Activated CD8-positive, alpha-beta T cell treated with anti-CD3 and anti-CD28 coated beads for 36 hours (primary cell): ENCODE measurements at places on chromosomes 1 and 21. TPM values are rescaled to one million over a fixed set of nuclear protein-coding genes. Genes with fewer than 3 reads are reported as not detected.

Gene KCNE2
- not detected for total RNA-seq

DNA sequence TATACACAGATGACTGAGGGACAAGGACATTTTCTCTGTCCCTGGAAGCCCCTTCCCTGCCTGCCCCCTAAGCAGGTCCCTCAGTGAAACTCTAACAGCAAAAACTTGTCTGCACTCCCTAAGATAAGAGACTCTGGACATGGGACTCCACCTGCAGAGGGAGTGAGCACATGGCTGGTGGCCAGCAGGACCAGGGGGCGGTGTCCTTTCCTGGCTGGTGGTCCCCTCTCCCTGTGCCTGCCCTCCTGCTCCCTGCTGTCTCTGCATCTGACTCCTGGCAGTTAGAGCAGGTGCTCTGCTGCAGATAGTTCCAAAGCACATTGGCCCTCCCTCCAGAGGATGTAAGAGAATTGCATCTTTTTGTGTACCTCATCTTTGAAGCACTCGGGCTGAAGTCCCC lies 215.5 kb downstream of the GRIK3 start:
- DNase-seq: no peak

DNA sequence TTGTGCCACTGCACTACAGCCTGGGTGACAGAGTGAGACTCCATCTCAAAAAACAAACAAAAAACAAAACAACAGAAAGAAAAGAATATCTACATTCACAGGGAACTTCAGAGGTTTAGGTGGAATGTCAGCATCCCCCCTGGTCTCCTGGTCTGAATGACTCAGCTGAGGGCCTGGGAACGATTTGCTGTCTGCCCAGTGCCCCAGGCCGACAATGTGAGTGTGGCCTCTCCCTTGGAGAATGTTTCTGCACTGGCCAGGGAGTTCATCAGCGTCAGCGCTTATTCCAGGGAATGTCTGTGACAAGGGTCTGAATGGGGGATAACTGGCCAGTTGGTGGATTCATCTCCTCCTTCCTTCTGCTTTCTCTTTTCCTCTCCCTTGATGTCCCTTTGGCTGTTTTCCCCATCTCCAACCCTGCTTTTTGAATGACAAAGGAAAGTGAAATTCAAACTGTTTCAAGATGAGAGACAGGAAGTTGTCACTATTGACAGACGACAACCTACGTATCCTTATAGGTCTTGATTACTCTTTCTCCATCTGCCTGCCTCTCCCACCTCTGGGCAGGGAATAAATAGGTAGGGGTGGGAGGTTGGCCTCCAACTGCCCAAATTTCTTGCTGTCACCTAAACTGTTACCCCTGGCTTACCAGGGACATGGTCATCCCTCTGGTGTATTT lies 213.1 kb downstream of the HHAT start:
- DNase-seq: no peak

- no peak for DNase-seq
Measured at GRCh38 chr1:22489278-22489677, 37.6 kb downstream of the ZBTB40 start.

Gene KIAA0319L
- 22.8 TPM for total RNA-seq

GRCh38 chr21:32921632-32922230 lies 104.0 kb upstream of the OLIG2 start:
- peak; percentile 67 for DNase-seq

- peak; percentile 53 for DNase-seq
Measured at GRCh38 chr1:100391675-100392074, 39.4 kb downstream of the CDC14A start.

GRCh38 chr1:35294809-35295208 lies 26.3 kb downstream of the ZMYM4 start:
- DNase-seq: no peak

Gene OR6N2
- not detected for total RNA-seq

Gene C2CD2
- total RNA-seq: 7.1 TPM

Gene HORMAD1
- not detected for total RNA-seq

GRCh38 chr1:20962576-20963258 lies 175.6 kb upstream of the HP1BP3 start:
- no peak for DNase-seq

DNA sequence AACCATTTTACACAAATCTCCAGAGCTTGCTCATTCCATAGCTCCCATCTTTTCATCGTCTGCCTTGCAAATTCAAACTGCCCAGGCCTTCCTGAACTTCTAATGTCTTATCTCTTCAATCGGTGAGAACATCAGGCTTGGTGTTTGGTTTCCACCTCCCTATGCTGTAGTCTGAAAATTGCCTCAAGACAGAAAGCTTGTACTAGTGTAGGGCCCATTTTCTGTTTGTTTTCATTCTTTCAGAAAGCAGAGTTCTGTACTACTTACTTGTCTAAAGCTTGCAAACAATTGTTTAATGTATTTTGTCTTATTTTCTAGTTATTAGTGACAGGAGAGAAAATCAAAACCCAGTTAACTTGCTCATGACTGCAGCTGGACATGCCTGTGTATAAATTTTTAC lies 16.8 kb downstream of the HOOK1 start:
- no peak for DNase-seq

Gene ADORA3
- not detected for total RNA-seq

DNA sequence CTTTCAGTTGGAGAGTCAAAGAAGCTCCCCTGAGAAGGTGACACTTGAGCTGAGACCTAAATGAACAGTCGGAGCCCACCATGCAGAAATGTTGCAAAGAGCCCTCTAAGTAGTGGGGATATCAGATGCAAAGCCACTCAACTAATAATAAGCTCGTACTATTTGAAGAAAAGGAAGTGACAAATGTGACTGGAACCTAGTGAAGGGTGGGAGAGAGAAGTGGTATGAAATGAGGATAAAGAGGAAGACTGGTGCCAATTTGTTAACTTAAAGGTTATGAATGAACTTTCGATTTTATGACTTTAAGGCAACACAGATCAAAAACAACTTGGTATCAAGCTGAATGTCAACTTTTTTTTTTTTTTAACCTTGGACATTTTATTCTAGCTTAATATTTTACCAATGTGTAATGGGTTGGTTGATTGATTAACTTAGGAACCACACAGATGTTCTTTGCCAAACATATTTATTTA lies 14.7 kb downstream of the LYPLAL1 start:
- no peak for DNase-seq

Gene GNG4
- total RNA-seq: 2.3 TPM

Gene EVI5
- 27.9 TPM for total RNA-seq

DNA sequence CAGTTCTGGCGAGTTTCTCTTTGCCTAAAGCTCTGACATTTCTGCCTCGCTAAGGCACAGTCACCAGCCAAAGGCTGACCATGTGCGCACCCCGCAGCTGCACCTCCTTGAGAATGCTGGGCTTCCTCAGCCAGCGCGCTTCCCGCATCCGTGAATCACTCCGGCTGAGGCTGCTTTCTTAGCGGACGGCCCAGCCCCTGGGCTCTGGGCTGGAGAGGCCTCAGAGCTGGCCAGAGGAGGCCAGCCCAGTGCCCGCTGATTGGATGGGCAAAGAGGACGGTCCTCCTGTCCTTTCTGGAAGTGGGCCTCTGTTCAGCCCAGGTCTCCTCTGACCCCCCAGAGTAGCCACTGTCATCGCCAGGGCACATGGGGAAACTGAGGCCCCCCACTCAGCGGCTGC lies 56.1 kb downstream of the PRDM16 start:
- no peak for DNase-seq

GRCh38 chr1:23909412-23909811 lies 3.8 kb downstream of the CNR2 start:
- DNase-seq: peak; percentile 34

DNA sequence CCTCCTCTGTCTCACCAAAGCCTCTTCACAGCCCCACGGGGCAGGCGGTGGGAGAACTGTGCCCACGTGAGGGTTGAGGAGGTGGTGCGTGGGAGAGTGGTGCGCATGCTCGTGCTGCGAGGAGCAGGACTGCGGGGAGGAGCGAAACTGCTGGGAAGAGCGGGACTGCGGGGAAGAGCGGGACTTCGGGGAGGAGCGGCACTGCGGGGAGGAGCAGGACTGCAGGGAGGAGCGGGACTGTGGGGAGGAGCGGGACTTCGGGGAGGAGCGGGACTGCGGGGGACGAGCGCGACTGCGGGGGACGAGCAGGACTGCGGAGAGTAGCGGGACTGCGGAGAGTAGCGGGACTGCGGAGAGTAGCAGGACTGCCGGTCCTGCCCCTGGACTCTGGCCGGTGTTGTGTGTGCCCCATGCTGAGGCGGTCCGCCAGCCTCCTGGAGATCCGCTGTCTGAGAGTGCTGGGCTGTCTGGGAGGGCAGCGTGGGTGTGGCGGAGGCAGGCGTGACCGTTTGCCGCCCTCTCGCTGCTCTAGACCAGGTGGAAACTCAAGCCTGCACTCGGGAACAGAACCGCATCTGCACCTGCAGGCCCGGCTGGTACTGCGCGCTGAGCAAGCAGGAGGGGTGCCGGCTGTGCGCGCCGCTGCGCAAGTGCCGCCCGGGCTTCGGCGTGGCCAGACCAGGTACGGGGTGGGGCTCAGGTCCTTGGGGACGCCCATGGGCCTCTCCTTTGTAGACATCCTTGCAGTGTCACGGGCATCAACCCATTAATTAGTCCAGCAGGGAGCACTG lies 24.6 kb downstream of the TNFRSF1B start:
- DNase-seq: no peak

GRCh38 chr1:68047659-68048026 lies 2.8 kb downstream of the DIRAS3 start:
- peak; percentile 41 for DNase-seq

DNA sequence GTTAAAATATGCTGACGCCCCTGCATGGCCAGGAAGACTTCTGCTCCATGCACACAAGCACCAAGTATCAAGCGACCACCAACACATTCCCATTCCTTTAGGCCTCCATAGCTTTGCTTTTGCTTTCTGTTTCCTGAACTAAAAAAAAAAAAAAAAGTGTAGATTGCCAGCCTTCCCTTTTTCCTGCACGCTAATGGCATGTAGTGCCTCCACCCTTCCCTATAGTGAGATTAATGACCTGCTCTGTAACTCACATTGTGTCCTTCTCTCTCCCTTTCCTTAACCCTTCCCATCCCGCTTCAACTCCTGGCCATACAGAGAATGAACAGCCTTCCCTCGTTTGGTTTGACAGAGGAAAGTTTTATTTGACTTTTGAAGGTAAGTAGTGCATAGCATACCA lies 57.1 kb upstream of the DYNLT5 start:
- DNase-seq: no peak

DNA sequence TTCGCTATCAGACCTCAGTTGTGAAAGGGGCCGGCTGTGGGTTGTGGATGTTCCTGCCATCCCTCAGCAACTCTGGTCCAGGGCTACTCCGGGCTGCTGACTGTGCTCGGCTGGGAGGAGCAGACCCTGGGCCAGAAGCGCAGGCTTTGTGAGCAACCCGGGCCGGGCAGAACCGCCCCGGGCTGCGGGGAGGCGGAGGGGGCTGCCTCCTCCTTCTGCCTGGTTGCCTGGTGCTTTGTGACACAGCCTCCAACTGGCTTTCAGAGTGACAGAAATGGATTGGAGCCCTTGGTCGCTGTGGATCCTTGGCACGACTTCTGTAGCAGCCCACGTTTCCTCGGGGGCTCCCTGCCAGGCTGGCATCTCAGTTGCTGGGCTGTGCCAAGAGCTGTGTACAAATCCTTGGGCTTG lies 10.0 kb downstream of the DRAXIN start:
- DNase-seq: no peak

Gene SLAMF8
- total RNA-seq: 0.54 TPM

- no peak for DNase-seq
Measured at GRCh38 chr1:33165209-33165608, 16.6 kb downstream of the TRIM62 start.

GRCh38 chr1:94942171-94943128 lies 15.5 kb upstream of the CNN3 start:
- DNase-seq: no peak

Gene FCRL5
- not detected for total RNA-seq

GRCh38 chr21:45584786-45585185 lies 42.5 kb upstream of the SLC19A1 start:
- DNase-seq: no peak

DNA sequence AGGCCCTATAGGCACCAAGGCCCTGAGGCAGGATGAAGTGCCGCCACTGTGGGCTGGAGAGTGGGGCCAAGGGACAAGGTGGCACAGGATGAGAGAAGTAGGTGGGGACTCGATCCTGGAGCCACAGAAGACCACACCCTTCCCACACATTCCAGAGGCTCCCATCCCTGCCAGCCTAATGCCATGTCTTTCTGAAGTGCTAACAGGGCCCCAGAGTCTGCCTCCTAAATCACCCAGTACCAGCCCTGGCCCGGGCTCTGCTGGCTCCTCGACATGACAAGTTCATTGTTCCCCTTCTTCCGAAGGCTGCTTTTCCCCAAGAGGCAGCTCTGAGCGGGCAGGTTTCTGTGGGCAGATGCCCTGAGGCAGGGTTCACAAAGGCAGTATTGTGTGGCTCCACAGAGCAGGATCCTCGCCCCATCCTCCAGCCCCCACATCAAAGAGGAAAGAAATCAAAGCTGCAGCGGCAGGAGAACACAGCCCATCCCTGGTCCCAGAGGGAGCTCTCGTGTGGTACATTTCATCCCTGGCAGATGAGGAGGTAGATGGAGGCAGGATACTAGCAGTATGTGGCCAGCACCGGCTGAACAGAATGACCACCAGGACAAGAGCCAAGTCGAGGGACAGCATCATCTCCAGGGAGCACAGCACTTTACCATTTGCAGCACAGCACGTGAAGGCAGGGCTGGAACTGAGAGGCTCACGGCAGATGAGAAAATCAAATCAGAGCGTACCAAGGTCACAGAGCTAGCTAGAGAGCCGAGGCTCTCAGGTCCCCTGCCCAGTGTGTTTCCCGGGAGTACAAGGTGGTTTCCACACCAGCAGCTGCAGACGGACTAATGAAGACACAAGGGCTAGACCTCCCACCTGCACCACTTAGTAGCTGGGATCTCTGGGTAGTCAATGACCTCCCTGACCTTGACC lies 64.8 kb downstream of the SYF2 start:
- DNase-seq: no peak

DNA sequence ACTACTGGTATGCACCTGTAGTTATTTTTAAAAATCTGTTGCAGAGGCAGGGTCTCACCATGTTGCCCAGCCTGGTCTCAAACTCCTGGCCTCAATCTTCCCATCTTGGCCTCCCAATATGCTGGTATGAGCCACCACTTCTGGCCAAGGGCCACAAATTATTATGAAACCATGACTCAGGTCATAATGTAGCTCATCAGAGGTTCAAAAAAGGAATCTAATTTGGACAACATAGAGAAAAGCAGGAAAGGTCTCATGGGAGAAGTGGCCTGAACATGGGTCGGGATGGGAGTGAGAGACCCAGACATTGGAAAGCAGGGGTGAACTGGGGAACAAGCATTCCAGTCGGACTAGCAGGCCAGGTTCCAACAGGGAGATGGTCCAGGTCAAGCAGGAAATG lies 45.2 kb upstream of the C1orf198 start:
- DNase-seq: no peak

- DNase-seq: no peak
Measured at GRCh38 chr1:153490272-153491051, 30.0 kb upstream of the S100A7 start.

Gene APCS
- not detected for total RNA-seq

Gene PPM1J
- total RNA-seq: 1.7 TPM

Gene TMPRSS15
- not detected for total RNA-seq
